ENCODE measurements at places on chromosomes 7 and 10. TPM values are rescaled to one million over a fixed set of nuclear protein-coding genes. Genes with fewer than 3 reads are reported as not detected.

- peak; percentile 65 for DNase-seq
Measured at GRCh38 chr7:151349507-151349853, 7.9 kb downstream of the NUB1 start.

GRCh38 chr10:119428789-119429188 lies 113.7 kb downstream of the RGS10 start:
- no peak for DNase-seq

DNA sequence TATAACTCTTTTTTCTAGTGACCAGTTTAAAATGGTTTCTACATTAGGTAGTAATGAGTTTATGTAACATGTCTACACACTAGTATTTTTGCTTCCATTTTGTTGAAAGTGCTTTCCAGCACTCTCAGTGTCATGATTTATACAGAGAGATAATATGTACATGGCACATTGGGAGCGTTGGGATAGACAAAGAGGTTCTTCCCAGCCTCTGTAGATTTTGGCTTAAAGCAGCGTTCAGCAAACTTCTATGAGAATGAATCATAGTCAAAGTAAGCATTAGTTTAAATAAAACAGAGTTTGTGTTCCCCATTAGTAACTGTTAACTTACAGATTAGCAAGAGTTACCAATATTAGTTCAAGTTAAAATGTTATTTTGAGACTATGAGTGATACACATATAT lies 43.9 kb downstream of the SEPTIN14 start:
- no peak for DNase-seq

DNA sequence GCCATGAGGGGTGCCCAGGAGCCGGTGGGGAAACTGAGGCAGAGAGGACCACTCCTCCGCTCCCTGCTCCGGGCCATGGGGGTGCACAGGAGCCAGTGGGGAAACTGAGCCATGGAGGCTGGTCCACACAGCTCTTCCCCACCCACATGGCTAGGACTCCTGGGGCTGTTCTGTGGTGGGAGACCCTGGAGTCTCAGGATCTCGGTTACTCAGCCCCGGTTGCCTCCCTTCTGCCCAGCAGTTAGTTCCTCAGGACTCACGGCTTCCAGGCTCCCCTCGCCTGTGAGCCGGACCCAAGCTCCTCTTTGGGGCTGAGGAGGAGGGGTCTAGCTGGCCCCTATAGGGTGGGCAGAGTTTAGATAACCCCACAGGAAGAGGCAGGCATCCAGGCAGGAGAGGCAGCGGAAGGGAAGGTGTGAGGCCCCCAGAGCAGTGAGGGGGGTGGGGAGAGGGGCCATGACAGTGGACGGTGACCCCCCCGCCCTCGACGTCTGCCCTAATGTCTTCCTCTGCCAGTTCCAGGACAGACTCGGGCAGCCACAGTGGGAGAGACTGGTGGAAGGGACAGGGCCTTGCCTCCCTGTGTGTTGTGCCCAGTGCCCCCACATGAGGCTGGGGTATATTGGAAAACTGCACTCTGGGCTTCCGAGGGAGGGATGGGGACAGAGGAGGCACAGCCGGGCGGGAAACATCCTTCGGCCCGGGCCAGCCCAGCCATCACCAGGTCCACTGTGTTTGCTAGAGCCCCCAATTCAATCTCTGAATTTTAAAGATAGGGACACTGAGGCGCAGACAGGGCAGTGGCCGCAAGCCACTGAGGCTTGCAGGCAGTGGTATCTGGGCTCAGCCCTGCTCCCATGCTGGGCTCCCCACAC lies 4.3 kb downstream of the ELFN1 start:
- DNase-seq, result no peak

DNAH11 gene
- polyA plus RNA-seq, result not detected

- no peak for DNase-seq
Measured at GRCh38 chr7:158887594-158887993, 31.2 kb downstream of the DYNC2I1 start.

ZNF107 gene
- polyA plus RNA-seq, result 6.2 TPM

Data from small intestine (tissue), 16 donors.